ENCODE measurements at places on chromosomes 12 and 14.

- no peak for DNase-seq
These were observed 213.0 kb downstream of the MON2 start for GRCh38 chr12:62679608-62680007.

DNA sequence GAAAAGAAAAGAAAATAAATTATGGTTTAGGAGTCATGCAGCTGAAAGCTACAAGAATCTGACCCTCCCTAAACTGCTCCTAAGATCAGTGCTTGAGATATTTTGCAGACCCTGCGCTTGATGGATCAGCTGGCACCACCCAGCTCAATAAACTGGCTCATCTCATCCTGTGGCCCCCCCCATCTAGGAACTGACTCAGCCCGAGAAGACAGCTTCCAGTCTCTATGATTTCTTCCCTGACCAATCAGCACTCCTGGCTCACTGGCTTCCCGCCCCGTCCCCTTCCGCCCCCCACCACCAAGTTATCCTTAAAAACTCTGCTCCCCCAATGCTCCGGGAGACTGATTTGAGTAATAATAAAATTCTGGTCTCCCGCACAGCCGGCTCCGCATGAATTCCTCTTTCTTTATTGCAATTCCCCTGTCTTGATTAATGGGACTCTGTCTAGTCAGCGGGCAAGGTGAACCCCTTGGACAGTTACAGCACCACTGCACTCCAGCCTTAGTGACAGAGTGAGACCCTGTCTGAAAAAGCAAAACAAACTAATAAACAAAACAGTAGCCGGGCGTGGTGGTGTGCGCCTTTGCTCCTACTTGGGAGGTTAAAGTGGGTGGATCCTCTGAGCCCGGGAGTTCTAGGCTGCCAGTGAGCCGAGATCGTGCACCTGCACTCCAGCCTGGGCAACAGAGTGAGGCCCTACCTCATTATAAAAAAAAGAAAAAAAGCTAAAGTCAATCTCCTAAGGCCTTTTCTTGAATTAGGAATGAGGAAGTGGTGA lies 24.5 kb upstream of the SPTLC2 start:
- DNase-seq: no peak

GRCh38 chr14:57846596-57846995 lies 19.3 kb downstream of the SLC35F4 start:
- no peak for DNase-seq

DNA sequence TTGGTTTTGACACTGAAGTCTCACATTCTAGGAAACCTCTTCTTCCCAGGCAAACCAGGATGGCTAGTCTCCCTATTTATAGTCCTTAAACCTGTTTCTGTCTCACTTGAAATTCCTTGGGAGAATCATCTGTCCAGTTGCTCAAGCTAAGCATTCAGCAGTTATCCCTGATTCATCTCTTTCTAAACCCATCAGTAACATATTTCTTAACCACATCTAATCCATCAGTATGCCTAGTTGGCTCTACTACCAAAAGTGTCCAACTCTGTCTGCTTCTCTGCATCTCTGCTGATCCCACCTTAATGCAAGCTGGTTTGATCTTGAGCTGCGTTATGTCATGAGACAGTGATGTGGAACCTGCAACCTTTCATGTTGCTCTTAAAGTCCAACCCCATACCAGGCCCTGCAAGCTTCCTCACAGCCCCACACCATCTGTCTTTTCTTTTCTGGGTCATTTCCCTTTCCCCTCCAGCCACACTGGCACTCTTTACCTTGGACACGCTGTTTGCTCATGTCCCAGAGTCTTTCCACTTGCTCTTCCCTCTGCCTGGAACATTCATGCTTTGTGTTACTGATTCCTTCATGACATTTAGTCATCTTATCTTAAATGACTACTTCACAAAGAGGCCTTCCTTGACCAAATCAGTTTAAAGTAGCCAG lies 380.8 kb upstream of the RGS6 start:
- no peak for DNase-seq

- DNase-seq: no peak
These were observed 95.0 kb upstream of the CCND2 start for GRCh38 chr12:4178424-4179170.

DNA sequence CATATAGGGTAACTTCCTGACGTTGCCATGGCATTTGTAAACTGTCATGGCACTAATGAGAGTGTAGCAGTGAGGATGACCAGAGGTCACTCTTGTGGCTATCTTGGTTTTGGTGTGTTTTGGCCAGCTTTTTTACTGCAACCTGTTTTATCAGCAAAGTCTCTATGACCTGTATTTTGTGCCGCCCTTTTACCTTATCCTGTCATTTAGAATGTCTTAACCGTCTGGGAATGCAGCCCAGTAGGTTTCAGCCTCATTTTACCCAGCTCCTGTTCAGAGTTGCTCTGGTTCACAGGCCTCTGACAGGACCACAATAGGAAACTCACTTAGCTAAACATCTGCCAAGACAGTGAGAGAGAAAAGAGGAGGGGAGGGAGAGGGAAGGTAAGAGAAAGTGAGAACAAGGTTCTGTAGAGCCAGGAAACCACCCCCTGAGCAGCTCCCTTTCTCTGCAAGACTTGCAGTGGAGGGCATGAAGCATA lies 64.8 kb upstream of the PLEKHG3 start:
- no peak for DNase-seq

DNA sequence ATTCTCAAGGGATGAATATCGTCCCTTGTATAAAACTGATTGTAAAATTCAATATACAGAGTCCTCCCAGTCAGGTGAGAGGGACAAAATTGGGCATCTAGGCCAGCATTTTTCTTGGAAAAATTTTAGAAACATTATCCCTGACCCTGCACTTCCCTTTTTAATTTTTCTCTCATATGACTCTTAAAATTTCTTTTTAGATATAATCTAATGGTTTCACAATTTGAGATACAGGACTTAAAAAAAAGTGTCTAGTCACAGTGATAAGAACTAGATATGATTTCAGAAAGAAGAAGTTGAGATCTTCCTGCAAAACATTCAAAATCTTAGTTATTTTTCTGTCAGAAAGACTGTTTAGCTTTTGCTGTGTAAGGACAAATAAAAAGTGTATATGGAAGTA lies 270.8 kb upstream of the PPFIA2 start:
- no peak for DNase-seq

GRCh38 chr14:61625165-61625564 lies 70.1 kb upstream of the HIF1A start:
- DNase-seq: no peak

GRCh38 chr14:89771251-89771650 lies 183.3 kb downstream of the EFCAB11 start:
- DNase-seq: no peak

DNA sequence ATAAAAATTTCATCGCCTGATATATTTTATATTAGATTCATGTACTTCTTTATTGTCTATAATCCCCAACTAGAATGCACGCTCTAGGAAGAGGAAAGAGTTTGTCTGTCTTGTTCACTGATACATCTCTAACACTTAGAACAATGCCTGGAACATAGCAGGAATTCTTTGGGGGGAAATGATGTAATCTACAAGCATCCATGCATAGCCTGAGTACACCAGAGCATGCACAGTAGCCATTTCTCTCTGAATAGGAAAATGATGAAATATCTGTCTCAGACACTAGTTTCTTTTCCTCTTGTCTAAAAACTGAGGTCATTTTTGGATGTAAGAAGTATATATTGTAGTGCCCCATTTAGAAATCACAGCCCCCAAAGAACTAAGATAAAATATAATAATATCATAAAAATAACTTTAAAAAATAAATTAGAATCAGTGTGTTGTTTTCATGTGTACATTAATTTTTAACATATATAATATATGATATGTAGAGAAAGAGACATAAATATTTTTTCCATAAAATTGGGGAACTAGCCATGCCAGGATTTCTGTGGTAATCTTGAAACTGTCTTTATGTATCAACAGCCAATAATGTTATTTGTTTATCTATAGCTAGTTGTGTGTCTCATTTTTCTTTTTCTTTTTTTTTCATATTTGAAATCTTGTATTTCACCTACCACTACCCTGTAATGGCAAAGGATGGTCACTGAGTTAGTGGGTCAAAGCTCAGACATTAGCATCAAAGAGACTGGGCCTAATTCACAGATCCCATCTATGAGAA lies 155.6 kb upstream of the TMCC3 start:
- no peak for DNase-seq

GRCh38 chr14:91570021-91570420 lies 59.9 kb upstream of the PPP4R3A start:
- DNase-seq: no peak

DNA sequence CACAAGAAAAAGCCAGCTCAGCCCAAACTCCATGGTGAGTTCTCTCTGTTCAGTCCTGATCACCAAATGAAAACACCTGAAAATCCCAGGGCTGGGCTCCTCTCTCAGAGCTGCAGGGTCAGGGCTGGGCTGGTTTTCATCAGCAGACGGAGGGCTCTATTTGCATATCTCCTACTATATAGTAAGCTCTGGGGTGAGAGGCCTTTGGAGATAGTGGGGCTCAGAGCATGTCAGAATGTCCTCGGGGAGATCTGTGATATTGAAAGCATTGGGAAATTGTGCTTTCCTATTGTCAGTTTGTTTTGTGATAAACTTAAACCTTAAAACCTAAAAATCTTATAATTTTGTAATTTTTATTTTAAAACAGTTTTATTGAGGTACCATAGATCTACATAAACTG lies 742.6 kb downstream of the TMEM121 start:
- no peak for DNase-seq

GRCh38 chr12:100827901-100828520 lies 33.4 kb downstream of the ANO4 start:
- no peak for DNase-seq

GRCh38 chr12:87121896-87122295 lies 865.7 kb upstream of the MGAT4C start:
- no peak for DNase-seq

DNA sequence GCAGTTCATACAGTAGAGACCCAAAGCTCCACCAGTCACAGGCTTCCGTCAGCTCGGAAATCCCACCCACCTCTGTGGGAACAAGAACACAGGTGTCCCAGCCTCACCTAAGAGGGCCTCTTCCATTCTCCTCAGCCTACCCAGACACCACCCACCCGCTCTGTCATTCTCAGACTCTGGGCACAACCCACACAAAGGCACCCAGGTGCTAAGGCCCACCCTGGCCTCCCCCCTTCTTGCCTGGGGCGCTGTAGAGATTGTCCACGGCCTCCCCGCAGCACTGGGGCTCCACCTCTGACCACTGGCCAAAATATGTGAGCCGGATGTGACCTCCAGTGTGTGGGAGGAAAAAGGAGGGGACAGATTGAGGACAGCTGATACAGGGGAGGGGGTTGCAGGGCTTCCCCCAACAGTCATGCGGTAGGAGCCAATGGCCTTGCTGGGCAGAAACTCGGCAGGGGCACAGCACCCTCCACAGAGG lies 14.2 kb downstream of the RPS6KL1 start:
- DNase-seq: no peak

GRCh38 chr14:65200454-65200853 lies 98.1 kb upstream of the MAX start:
- no peak for DNase-seq

- no peak for DNase-seq
These were observed 37.0 kb upstream of the PPM1H start for GRCh38 chr12:62971769-62972525.

DNA sequence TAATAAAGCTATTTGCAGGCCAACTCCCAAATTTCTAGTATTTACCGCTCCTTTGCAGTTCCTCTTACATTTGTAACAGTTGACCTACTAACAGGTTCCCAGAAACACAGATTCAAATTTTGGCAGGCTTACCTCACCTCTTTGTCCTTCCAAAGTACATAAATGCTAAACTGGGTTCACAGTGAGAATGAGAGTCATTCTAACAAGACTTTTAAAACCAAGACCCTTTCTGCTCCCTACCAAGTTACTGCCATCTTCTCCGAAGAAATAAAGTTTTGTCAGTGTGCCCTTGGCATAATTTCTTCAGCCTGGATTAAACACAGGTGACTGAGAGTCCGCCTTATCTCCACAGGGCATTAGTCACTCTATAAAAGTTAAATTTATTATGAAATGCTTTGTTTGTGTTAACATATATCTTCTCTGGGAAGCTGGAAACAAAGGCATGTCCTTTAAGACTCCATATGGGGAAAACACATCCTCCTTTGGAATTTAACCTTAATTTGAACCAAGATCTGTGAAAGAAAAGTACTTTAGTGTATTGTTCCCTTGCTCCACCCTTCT lies 28.2 kb downstream of the FOXA1 start:
- DNase-seq: no peak

- DNase-seq: no peak
These were observed 25.3 kb downstream of the WDR20 start for GRCh38 chr14:102164965-102165364.

GRCh38 chr12:82696543-82696942 lies 9.8 kb downstream of the TMTC2 start:
- no peak for DNase-seq

DNA sequence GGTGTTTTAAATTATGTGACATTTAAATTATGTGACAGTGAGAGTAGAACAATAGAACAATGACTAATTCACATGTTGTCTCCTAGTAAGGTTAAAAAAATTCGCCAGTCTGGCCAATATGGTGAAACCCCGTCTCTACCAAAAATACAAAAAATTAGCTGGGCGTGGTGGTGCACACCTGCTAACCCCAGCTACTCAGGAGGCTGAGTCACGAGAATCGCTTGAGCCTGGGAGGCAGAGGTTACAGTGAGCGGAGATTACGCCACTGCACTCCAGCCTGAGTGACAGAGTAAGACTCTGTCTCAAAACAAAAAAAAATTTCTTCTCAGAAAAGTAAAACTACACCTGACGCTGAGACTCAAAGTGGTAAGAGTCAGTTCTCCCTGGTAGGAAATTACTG lies 2.7 kb downstream of the CS start:
- DNase-seq: no peak

DNA sequence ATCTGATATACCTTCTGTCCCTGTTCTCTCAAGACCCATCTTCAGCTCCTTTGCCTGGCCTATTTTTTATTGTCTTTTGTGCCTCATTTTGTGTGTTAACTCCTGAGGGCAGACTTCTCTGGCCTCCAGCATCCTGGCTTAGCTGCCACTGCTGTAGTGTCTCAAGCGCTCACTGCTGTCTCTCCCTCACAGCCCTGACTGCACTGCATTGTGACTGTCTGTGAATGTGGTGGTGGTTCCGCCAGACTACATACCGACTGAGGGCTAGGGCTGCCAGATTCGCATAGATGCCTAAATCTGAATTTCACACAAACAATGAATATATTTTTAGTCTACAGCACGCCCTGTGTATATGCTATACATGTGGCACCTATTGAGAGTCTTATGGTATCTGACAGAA lies 1088.9 kb upstream of the TMEM132C start:
- DNase-seq: no peak

GRCh38 chr12:123041042-123041531 lies 60.6 kb downstream of the ARL6IP4 start:
- DNase-seq: no peak

GRCh38 chr14:92934196-92935085 lies 11.5 kb downstream of the CHGA start:
- no peak for DNase-seq

- DNase-seq: no peak
These were observed 115.0 kb downstream of the RTN1 start for GRCh38 chr14:59755409-59756135.

GRCh38 chr12:94670075-94670474 lies 19.7 kb upstream of the TMCC3 start:
- DNase-seq: no peak

GRCh38 chr12:6423267-6424007 lies 21.3 kb upstream of the CD27 start:
- no peak for DNase-seq

Measured in cortex of kidney (tissue), 1 donor.